NCI-H1092 (cell line): ENCODE measurements at places on chromosomes 2 and 18.

DNA sequence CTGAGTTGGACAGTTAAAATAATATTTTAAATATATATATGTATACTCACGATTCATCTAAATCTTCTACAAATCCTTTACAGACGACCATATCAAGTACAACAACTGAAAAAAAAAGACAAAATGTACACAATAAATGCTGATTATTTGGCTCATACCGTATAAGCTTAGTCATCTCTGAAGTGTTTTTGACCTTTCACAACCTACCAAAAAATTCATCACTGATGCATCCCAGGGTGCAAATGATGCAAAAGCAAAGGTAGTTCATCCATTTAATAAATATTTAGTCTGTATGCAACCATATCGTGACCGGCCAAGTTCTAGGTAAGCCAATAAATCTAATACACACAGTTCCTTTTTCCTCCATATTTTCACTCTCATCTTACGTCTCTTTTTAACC is 1.1 kb downstream of the TMX3 start:
- no peak for DNase-seq

GRCh38 chr2:168705534-168706470 is 96.6 kb upstream of the NOSTRIN start:
- no peak for DNase-seq

DNA sequence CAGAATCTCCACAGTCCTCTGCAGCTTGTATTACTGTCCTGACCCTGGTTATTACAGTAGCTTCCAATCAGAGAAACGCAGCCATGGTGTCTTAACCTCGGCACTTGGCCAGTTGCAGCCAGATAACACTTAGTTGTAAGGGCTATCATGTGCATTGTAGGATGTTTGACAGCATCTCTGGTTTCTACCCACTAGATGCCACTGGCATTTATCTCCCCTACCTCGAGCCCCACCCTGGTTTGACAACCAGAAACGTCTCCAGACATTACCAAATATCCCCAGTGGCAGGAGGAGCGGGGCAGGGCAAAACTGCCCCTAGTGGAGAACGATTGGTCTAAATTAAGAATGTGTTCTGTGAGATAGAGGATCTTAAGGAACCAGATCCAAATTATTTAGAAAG is 13.1 kb downstream of the DSG2 start:
- DNase-seq, result no peak

- no peak for DNase-seq
Measured at GRCh38 chr2:215316336-215316735, 4.5 kb downstream of the ATIC start.

DNA sequence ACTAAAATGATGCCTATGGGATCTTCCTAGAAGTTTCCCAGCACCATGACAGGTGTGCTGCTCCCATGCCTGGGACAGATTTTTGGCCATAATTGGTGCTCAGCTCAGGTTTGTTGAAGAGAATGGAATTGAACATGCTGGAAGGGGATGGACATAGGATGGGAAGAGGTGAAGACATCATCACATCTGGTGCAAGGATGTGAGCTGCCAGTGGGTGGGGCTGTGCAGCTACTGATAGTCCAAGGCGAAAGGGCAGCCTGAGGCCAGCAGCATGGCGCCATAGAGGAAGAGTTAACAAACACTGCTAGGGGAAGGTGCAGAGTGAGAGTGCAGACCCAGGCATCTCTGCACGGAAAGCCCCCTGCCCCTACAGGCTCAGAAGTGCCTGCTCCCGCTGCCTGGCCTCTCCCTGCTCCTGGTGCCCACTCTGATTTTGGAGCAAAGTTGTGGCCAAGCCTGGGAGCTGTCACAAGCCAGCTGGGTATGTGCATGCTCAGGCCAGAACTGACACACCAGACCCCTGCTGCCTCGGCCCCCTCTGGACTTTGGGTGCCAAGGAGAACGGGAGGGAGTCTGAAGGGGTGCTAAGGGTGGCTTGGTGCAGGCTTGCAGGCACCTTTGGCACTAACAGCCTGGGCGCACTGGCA is 178.6 kb downstream of the ZBTB7C start:
- peak; percentile 86 for DNase-seq

DNA sequence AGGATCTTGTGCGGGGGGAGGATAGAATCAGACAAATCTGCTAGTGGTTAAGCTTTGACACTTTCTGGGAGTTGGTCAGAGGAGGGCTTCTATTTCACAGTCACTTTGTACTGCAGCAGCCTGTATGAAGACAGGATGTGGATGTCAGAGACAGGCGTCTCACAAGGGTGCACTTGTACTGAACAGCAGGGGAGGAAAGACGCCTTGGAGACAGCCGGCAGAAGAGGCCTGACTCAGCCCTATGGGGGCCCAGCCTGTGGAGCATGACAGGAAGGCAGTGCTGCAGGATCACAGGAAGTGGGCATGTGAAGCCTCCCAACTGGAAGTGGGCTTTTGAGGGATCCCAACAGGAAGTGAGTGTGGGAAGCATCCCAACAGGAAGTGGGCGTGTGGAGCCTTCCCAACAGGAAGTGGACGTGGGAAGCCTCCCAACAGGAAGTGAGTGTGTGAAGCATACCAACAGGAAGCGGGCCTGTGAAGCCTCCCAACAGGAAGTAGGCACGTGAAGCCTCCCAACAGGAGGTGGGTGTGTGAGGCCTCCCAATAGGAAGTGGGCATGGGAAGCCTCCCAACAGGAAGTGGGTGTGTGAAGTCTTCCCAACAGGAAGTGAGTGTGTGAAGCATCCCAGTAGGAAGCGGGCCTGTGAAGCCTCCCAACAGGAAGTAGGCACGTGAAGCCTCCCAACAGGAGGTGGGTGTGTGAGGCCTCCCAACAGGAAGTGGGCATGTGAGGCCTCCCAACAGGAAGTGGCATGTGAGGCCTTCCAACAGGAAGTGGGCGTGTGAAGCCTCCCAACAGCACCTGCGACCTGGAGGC is 212.3 kb downstream of the SNTG2 start:
- DNase-seq, result no peak

- DNase-seq, result no peak
Measured at GRCh38 chr2:100978582-100979191, 23.4 kb upstream of the RPL31 start.

DNA sequence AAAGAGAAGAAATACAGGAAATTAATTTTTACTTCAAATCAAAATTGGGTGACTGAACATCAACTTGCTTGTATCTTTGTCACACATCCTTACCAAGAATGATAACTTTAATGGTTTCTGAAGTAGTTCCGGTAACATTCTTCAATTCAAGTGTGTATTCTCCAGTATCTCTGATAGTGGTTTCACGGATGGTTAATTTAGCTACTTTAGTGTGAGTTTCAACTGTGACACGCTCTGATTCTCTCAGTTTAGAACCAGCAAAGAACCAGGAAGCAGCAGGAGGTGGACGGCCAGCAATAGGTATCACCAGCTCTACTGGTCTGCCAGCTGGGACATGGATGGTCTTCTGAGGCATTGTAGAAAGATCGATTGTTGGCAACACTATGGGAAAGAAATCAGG is 62.3 kb downstream of the PLEKHA3 start:
- DNase-seq, result no peak

DNA sequence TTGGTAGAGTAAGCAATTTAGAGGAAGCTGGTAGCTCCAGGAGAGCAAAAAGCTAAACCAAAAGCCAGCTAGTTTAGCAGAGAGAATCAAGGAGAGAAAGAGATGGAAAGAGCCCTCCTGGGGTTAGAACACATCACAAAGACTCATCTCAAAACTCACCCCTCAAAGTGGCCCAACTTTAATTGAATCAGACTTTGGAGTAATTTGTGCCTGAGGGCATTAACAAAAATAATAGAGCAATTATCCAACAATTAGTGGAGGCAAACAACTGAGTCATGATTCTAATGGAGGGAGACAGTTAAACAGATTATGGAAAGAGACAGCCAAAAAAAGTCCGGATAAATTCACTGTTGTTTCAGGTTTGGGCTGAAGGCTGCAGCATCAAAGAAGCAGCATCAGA is 417.4 kb downstream of the KCNJ3 start:
- DNase-seq, result no peak

- DNase-seq, result no peak
Measured at GRCh38 chr18:14974088-14974487, 226.1 kb downstream of the ANKRD30B start.

- DNase-seq, result no peak
Measured at GRCh38 chr2:46893269-46893939, 22.2 kb downstream of the MCFD2 start.

- no peak for DNase-seq
Measured at GRCh38 chr2:211085056-211085680, 528.8 kb downstream of the CPS1 start.

- DNase-seq, result no peak
Measured at GRCh38 chr2:188404341-188405004, 112.8 kb downstream of the GULP1 start.

DNA sequence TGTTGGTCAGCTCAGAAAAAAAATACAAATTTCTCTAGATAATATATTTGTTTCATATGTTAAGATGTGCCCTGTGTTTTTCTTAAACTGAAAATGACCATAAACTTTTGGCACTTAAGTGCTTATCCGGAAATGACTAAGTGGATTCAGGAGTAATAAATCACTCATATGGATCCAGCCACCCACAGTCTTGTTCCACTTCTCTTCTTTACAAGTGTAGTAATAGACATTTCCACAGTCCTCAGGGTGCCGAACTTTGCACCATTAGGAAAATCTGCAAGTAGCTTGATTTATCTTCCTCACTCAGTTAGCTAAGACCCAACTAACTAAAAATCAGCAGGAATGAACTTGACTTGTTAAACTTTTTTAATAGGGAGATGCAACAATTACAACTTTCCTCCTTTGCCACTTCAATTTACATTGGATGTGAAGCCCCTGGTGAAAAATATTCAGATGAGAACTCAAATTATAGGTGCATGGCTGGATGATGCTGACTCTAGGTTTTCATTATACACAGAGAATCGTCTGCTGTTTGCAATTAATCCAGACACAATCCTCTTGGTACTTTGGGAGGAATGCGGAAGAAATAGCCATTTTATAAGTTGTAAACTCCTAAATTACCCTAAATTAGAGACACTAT is 322.5 kb downstream of the ARHGAP15 start:
- DNase-seq, result no peak

GRCh38 chr2:136901732-136902131 is 136.4 kb downstream of the THSD7B start:
- peak; percentile 3 for DNase-seq

GRCh38 chr2:232315923-232316299 is 62.6 kb upstream of the ALPP start:
- no peak for DNase-seq

DNA sequence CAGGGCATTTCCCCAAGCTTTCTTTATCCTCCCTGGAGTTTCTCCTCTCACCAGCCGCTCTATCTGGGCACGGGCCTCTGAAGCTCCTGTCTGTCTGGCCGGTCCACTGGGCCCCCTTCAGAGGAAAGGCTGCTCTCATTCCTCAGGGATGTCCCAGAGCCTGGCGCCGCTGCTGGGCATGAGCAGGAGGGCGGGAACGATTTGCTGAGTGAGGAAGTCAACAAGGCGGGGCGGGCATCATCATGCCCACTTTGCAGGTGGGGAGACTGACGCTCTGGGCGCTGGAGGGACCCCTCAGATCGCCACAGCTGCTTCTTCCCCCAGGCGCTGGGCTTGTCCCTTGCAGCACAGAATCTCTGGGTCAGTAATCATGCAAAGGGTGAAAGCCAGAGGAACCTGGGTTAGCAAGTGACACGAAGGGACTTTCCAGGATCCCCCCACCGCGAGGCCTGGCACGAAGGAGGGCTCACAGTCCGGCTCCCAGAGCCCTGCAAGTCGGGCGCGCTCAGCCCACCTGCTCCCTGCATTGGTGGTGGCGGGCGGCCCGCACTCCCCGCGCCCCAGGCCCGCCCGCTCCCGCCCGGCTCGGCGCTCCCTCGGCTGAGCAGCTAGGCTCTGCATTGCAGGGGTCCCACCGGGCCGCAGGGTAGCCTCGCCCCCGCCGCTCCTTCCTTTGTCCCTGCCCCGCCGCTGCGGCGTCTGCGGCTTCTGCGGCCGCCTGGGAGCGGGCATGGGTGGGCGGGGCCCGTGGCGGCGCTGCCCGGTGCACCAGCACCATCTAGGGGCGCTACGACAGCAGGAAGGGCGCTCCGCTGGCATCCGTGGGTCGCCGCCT is 157.8 kb downstream of the CYRIA start:
- DNase-seq, result no peak

DNA sequence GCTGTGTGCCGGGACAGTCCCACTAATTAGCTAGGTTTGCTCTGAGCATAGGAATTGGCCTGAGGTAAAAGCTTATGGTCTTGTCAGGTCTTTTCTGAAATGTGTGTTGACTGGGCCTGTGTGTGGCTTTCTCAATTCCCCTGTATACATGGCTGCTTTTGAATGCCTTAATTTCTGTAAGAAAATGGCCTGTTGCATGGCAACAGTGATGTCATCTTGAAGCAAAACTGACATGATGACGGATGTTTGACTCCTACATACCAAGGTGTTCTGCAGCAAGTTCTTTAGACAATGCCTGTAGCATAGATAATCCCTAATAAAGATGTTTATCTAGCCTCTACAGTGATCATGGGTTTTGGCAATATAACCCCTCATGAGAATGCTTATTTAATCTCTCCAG is 198.5 kb downstream of the OTX1 start:
- no peak for DNase-seq

DNA sequence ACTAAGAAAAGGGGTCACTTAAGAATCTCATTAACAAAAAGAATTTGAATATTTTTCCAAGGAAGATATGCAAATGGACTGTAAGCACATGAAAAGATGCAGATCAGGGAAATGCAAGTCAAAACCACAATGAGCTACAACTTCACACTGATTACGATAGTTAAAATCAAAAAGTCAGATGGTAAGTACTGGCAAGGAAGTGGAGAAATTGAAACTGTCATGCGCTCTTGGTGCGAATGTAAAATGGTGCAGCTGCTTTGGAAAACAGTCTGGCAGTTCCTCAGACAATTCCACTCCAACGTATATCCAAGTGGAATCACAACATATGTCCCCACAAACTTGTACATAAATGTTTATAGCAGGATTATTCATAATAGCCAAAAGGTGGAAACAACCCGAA is 81.4 kb downstream of the MSH2 start:
- no peak for DNase-seq

DNA sequence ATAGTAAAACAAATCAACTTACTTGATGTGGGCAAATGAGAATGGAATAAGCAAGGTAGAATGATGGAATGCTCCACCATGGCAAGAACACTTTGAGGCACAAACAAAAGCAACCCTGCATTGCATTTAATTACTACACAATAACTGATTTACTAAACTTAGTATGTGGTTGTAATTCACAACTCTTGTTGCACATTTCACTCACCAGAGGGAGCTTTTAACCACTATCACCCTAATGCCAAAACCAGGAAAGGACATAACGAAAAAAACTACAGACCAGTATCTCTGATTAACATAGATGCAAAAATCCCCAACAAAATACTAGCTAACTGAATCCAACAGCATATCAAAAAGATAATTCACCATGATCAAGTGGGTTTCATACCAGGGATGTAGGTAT is 659.8 kb downstream of the CPS1 start:
- no peak for DNase-seq

DNA sequence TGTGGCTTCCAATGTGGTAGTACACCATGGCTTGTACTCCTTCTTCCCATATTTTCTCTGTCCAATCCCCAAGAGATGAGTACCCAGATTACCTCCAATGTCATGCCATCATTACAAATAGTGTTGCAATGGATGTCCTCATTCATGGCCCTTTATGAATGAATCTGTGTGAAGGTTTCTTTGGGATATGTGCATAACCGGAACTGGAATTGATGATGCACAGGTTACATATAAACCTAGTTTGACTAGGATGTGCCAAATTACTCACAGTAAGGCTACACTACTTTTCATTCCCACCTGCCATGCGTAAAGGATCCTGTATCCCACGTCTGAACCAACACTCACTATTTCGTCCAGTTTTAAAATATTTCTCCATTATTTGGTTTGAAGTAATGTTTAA is 173.9 kb upstream of the CXCR4 start:
- no peak for DNase-seq

GRCh38 chr2:120345608-120346007 is 328 bp upstream of the INHBB start:
- no peak for DNase-seq
